Bone marrow (tissue), 2 donors: ENCODE measurements at places on chromosomes 7 and 10.
A peak's percentile ranks its signal among the peaks of the same experiment; 100 is the strongest.

- DNase-seq: peak; percentile 28
These were observed 17.0 kb downstream of the TMEM236 start for GRCh38 chr10:17768957-17769356.

GRCh38 chr10:110850099-110850498, 21.6 kb upstream of the PDCD4 start:
- DNase-seq: no peak

GRCh38 chr10:6138456-6138855, 49.6 kb downstream of the RBM17 start:
- no peak for DNase-seq

- DNase-seq: no peak
These were observed 7.0 kb upstream of the EVX1 start for GRCh38 chr7:27235387-27236311.

DNA sequence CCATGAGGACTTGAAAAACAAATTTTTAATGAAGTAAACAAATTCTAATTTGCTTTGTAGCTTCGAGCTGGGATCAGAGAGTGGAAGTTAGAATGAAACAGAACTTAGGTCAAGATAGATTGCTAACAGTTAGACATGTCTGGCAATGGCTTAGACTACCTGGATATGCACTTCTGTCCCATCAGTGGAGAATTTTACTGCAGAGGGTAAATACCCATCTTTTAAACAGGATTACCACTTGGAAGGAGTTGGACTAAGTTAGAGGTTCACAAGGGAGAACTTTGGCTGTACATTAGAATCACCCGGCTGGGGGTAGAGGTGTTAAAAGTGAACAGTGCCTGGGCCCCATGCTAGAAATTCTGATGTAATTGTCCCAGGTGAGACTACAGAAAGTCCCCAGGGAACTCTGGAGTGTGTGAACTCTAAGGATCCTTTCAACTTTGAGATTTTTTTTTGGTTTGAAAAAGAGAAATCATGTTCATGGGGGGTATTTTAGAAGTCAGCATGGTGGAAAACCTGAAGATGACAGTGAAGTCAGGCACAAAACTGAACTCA, 35.5 kb downstream of the ENTPD1 start:
- DNase-seq: no peak

DNA sequence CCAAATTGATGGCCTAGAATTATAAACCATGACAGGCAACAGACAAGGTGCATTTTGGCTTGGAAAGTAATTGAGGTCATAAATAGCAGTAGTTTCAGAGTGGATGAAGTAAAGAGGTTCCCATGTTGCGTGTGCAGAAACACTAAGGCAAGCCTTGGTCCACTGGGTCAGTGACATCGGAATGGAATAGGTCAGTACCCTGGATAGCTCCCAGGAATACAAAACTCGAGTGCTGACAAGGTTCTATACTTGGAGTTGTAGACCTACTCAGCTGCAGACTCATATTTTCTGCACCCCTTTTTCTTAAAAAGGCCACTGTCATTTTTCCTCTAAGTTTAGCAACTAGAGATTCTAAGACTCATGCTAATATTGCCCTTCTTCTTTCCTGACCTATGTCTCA, 132.8 kb downstream of the DYNC1I1 start:
- DNase-seq: no peak

DNA sequence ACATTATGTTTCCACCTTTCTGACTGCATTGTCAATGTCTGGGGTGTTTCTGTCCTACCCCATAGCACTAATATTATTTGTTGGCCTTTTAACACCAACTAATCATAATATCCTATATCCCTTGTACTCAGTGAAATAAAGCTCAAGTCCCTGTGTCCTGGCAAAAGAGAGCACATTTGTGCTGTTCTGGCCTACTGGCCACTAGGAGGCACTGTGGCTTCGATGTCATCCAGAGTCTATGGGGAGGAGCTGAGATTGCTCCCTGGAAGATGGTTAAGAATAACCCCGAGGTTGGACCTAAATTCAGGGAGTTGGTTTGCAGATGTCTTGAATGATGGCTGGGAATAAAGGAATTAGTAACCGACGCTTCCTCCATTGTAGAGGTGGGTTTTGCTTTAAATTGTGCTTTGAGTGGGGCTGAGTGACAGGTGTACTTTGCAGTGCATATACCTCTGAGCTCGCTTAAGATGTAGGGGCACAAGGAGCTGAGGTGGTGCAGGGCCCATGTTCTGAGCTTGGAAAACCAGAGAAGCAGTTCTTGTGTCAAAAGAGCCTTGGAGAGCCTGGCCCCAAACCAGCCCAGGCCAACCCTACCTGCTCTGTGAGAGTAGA, 191.2 kb upstream of the PRSS1 start:
- DNase-seq: no peak

- DNase-seq: no peak
These were observed 39.4 kb downstream of the GBX1 start for GRCh38 chr7:151128144-151128543.

- DNase-seq: no peak
These were observed 917.0 kb upstream of the GHITM start for GRCh38 chr10:83222300-83222699.

GRCh38 chr7:27775782-27776181, 35.8 kb downstream of the TAX1BP1 start:
- DNase-seq: no peak

DNA sequence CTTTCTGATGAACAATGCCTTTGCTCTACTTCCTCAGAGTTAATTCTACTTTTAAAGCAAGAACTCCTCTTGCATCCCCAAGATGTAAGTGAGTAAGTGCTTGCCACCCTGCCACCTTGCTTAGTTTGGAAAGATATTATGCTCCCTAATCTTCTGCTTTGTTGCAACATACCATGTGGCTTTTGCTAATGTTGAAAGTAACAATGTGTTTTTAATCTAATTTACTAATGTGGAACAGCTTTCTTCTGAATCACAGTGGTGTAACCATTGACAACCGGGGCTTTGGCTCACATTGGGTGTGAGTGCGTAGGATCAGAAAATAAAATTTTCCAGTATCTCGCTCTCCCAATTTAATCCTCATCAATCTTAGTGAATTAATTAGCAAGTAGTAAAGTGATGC, 254.1 kb upstream of the PTER start:
- DNase-seq: no peak

DNA sequence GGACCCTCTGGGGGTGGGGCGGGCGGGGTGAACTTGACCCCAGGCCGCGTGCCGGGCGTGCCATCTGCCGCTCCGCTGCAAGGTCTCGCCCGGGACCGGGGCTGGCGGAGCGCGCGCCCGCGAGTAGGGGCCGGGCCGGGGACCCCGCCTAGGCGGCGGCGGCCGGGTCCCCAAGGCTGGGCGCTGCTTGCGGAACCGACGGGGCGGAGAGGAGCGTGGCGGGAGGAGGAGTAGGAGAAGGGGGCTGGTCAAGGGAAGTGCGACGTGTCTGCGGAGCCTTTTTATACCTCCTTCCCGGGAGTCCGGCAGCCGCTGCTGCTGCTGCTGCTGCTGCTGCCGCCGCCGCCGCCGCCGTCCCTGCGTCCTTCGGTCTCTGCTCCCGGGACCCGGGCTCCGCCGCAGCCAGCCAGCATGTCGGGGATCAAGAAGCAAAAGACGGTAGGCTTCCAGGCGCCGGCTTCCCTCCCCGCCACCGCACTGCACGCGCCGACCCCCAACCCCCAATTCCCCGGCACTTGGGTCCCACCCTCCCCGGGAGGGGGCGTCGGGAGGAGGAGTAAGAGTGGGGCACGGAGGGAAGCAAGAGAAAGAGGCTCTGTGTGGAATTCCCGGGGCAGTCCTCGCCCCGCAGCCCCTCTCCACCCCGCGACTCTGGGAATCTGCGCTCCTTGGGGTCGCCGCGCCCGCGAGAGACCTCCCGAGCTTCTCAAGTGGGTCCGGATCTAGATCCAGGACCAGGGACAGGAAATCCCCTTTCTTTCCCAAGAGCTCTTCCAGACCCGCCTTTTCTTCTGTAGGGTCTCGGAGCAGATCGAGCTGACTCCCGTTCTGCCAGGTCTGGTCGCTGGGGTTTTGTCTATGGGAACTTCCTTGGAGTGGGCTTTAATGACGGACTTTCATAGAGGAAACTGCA, at the start of gene PAPSS2:
TSS of gene PAPSS2 (plus strand) at position 308 of the 913 bp plus-strand sequence. CDS start at position 412, 104 bp downstream.
- DNase-seq: peak; percentile 35

DNA sequence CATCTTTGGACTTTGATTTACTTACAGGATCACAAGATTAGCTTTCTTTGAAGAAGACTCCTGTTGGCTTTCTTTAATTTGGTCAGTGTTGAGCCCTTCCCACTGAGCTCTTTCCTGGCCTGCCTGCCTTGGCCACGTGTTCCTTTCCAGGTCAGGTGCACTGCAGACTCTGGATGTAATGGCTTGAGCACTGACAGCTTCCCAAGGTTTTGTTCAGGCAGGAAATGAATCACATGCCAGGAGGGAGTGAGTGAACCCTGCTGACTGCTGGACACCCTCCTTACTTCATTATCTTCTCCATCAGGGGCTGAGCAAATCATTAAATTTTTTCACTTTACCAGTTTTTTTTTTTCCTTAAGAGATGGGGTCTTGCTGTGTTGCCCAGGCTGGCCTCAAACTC, 29.8 kb downstream of the SNX10 start:
- DNase-seq: no peak

GRCh38 chr7:116334555-116334954, 124.2 kb downstream of the TES start:
- DNase-seq: no peak

- no peak for DNase-seq
These were observed 63.5 kb downstream of the SH3PXD2A start for GRCh38 chr10:103791858-103792257.

GRCh38 chr7:121306565-121306964, 22.2 kb upstream of the WNT16 start:
- DNase-seq: no peak

DNA sequence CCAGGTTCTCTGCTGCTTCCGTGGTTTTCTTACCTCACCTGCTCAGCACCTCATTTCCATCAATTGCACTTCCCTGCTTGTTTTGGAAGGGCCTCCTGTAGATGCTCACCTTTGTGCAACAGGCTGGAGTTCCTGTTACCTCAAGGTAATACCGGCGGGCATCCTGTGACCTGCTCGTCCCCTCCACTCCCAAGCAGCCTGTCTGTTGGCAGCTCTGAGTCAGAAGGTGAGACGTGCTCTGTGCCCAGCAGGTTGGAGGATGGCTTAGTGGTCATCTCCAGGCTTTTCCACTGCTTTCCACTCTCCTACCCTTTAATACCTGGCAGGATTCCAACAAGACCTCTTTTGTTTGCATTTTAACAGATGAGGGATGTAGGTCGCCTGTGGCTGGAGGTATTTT, 86.0 kb downstream of the CAMK1D start:
- no peak for DNase-seq

GRCh38 chr7:16396766-16397500, 24.4 kb downstream of the CRPPA start:
- no peak for DNase-seq

DNA sequence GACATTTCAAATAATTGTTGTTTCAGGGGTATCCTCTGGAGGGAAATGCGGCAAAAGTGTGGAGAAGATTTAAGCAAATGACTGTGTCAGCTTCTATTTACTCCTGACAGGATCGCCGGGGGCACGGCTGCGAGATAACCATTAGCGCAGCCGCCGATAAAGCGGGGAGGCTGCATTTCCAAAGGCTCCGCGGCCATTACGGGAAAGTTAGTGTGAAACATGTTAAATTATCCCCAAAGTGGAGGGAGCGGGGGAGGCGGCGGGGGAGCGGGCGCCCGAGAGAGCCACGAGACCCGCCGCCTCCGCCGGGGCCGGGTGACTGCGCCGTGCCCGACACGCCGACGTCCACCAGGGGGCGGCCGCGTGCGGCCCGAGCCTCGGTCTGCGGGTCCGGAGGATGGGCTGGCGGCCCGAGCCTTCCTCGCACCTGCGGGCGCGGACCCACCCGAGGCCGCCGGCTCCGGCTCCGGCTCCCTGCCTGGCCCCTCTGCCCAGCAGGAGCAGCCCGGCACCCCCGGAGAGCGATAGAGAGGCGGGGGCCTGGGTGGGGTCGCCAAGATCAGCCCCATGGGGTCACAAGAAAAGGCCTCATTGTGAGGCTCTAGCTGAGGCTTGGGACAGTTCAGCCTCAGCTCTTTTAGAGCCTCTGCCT, 74.4 kb upstream of the PAX2 start:
- no peak for DNase-seq

DNA sequence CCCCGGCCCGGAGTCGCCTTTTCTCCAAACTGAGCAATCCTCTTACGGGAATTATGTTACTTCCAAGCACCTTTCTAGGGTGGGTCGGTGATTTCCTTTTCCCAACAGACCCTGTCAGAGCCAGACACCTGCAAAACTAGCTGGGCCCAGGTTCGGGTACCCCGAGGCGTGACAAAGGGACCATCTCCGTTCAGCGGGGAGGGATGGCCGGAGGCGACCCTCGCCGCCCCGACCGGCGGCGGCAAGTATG, 445 bp downstream of the PPA1 start:
- DNase-seq: no peak

GRCh38 chr10:32788359-32788758, 169.7 kb downstream of the ITGB1 start:
- DNase-seq: no peak

GRCh38 chr7:151334628-151335027, 7.0 kb upstream of the NUB1 start:
- DNase-seq: no peak

DNA sequence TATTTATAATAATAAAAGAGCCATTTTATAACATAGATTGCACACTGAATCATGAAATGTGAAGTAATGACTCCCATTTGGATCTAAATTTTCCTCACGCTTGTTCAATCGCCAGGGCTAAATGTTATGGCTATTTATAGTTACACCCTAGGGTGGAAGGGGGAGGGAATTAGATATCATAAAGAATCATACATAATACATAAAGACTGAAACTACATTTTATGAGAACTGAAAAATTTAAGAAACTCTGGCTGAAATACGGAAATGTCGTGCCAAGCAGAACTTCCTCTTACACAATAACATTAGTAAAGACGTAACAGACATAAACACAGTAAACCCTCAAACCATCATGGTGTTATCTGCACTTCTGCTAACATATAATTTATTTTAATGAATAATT, 327.5 kb upstream of the PHF14 start:
- DNase-seq: no peak

- DNase-seq: no peak
These were observed 93.6 kb upstream of the CHST15 start for GRCh38 chr10:124186956-124187355.

- no peak for DNase-seq
These were observed 997.0 kb upstream of the POT1 start for GRCh38 chr7:125926621-125927020.

DNA sequence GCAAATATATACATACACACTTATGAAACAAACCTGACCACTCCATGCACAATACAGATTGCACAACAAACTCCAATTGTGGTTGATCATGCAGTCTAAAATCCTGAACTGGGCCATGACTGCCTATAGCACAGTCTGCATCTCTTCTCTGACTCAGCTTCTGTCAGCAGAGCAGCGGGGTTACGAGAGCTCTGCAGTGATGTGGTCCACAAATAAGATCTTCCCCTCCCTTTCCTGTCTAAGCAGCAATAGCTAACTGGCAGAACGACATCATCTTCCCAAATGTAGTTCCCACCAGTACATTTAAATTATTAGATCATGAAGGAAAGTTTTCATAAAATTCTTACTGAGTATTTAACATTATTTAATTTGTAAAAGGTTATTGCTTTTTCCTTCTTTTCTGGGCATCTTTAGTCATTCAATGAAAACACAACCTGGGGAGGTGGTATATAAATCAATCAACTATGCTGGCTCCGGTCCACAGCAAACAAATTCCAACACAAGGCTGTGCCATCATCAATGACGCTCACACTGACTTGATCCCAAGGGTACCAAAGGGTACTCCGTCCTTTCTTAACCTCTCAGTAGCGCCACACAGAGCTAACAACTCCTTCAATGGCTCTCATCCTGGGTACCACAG, 17.1 kb downstream of the ARHGAP21 start:
- peak; percentile 51 for DNase-seq

GRCh38 chr7:1062296-1063294, 18.2 kb downstream of the GPR146 start:
- peak; percentile 5 for DNase-seq
